8988T (cell line): ENCODE measurements at places on chromosomes 4 and X.

- no peak for DNase-seq
Observed at GRCh38 chrX:13167481-13168231, 123.2 kb upstream of the FAM9C start.

- DNase-seq: no peak
Observed at GRCh38 chr4:16116019-16116418, 32.2 kb upstream of the PROM1 start.

GRCh38 chr4:119543779-119544178, 84.8 kb downstream of the PDE5A start:
- DNase-seq: no peak

- no peak for DNase-seq
Observed at GRCh38 chrX:105167233-105167632, 53.3 kb downstream of the TEX13A start.

- DNase-seq: no peak
Observed at GRCh38 chrX:82041034-82041433, 839.1 kb downstream of the SH3BGRL start.

DNA sequence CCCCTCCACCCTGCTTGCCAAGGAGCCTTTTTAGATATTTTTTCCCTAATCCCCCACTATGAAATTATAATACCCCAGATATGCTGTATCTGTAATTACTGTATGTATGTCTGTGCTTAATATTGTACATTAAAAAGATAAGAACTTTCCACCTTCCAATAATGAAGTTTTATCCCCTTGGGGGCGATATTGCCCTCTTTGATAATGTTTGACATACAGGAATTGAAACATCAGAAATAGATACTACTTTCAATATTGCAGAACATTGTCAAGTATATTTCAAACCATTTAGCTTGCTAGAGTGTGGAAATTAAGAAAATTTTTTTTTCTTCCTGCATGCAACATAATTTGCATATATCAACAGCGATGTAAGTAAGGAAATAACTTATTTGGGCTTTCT, 58.9 kb downstream of the NAF1 start:
- no peak for DNase-seq

DNA sequence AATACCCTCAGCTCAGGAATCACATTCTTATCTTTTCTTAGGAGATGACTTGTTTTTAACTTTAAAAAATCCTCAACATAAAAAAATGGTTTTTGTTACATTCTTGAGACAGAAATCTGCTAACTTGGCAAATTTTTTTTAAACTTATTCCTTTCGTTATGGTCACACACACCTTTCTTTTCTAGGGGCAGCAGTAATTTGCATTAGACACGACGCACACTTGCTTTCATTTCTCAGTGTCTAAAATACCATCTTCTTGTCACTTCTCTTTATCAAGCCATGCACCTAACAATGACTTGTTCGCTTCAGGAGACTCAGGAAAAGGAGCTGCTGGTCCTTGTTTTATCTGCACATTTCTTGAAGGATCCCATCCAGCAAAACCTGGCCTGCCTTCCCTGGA, 112.6 kb upstream of the TBL1X start:
- DNase-seq: no peak

DNA sequence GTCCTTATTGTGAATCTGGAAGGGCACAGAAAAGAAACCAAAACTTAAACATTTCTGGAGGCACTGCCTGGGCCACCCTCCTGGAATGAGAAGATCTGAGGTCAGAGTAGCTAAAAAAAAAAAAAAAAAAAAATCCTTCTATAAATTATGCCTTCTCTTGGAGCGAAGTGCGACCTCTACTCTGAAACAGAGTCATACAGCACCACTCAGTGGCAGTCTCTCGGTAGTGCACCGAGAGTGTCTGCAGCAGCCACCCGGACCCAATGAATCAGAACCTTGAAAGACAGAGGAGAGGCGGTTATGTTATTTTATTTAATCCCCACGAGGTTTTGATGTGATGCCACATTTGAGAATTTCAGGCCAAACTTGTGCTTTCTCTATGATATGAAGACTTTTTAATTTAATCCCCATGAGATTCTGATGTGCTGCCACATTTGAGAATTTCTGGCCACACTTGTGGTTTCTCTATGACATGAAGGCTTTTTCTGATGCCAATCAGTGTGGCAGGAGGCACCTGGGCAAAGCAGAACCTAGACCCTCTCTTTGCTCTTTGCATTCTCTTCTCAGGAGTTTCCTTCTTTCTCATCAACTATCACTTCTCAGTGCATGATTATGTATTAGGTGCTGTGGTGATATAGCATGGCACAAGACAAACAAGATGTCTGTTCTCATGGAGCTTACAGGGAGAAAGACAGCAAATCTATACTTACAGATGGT, 5.6 kb upstream of the CT47C1 start:
- DNase-seq: peak; percentile 37

GRCh38 chr4:151144329-151145072, 45.1 kb downstream of the RPS3A start:
- no peak for DNase-seq

GRCh38 chrX:116230130-116230898, 59.8 kb downstream of the AGTR2 start:
- DNase-seq: no peak

- no peak for DNase-seq
Observed at GRCh38 chrX:10009741-10010140, 42.6 kb downstream of the CLDN34 start.

GRCh38 chrX:134632355-134632754, 25.9 kb downstream of the PLAC1 start:
- DNase-seq: no peak

DNA sequence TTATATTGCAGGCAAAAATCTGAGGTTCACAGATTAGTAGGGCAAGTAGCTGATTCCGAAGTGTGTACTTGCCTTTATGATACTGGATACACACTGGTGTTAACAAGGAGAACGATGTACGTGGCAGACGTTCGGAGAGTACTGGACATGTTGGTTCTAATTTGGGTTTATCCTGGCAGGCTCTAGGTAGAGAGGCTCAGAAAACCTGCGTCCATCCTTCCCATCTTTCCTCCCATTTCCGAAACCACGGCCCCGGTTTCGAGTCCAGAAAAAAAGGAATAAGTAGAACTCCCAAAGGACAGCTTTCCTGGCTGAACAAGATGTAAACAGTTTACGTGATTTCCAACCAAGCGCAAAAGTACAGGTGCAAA, 351 bp upstream of the SLC30A9 start:
- no peak for DNase-seq

- no peak for DNase-seq
Observed at GRCh38 chrX:17369309-17369708, 5.7 kb upstream of the NHS start.
